Activated CD4-positive, alpha-beta T cell treated with anti-CD3 and anti-CD28 coated beads, Interleukin-2, amount 50 U/mL, for 4 hours (primary cell): ENCODE measurements at places on chromosomes 13 and 19.

DNA sequence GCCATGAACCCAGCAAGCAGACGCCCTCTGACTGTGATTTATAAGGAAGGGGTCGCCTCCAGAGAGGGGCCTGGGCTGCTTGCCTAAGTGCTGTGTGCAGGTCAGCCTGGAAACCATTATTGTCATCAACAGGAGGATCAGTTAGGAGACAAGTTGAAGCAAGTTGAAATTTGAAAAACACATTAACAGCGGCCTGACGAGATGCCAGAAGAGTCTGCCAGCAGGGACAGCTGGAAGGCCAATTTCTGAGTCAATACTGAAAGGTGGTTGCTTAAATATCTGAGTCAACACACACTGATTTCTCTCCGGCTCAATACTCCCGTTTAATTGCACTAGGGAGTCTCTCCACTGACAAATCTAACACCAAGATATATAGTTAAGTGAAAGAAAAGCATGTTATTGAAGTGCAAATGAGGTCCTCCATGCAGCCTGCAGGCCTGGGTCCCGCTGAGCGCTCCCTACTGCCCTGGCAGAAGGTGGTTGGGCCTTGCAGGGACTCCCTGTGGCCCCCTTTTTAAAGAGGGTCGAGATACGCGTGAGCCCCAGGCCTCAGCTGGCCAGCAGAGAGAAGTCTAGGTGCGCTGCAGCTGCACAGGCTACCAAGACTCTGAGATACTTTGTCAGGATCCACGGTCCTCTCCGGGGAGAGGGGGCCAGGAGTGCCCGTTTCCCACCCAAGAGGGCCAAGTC lies 91.1 kb downstream of the RNASEH2B start:
- no peak for DNase-seq

DNA sequence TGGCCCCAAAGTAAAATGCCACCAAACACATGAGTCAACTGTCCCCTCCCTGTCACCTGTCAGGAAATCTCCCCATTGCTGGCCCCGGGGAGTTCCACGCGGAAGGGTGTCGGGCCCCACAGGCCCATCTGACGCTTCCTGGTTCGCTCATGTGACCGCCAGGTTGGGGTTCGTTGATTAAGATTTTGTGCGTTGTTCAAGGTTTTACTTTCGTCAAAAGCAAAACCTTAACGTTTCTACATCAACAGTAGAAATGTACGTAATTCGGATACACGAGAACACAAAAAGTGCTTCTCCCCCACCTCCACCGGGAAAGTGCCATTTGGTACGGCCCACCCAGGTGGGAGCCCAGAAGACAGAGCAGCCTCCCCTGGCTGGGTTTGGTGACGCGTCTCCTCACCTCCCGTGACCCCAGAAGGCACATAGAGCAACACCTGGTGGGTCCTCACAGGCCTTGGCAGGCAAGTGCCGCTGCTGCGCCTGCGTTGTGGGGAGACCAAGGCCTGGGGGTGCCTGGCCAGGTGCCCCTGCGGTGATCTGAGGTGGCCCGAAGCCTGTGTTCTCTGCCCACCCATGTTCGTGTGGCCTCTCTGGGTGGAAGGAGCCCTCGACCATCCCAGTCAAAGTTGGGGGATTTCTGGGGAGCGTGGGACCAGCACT lies 161.6 kb downstream of the KDM4B start:
- DNase-seq, result peak; percentile 15

GRCh38 chr19:51701468-51702100 lies 8.5 kb downstream of the SPACA6 start:
- no peak for DNase-seq

DNA sequence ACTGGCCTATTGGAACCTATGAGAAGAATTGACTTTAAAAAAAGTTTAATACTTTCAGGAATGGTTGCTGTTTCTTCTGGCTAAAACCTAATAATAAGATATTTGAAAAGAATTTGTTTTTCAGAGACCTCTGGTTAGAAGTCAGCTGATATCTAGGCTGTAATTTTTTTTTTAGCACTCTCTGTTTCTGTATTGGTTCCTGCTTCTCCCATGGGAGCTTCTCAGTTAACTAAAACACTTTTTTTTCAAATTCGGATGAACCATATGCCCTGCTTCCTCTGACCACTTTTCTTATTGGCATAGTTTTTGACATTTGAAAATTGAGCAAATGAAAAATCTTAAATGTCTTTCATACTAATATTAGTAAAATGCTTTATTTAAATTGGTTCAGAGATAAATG lies 163.5 kb upstream of the SLC10A2 start:
- DNase-seq, result no peak

DNA sequence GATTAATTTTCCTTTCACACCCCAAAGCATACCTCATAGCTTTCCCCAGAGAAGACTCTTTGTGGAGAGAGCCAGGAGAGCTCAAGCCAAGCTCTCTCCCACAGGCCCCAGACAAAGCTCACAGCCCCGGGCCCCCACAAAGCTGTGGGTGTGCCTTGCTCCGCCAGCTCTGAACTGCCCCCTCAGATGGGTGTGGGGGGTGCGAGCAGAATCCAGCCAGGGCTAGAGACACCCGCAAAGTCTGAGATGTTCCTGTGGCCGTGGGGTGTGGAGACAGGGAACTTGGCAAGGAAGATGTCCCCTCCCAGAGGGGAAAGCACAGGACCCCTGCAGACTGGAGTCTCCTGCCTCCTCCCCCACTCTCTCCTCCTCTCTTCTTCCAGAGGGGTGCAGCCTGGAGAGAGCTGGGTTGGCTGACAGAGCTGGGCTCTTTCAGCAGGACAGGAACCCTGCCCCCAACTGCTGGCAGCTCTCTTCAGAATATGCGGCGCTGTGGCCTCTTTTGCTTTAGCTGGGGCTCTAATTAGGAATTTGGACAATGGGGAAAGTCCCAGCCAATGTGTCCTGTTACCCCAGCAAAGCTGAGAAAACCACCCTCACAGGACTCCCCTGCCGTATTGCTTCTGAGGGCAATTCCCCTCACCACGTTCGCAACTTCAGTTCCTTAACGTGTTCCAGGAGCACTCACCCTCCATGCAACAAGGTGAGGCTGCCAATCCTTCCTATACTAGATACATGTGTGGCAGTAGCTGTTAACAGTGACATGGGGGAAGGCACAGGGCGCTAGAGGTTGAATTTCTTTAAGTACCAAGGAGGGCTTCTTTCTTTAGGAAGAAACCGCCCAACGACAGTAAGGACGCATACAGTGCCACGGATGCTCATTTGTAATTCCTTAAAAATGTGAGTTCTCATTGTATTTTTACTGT lies 170.0 kb downstream of the COL4A1 start:
- no peak for DNase-seq
